ENCODE measurements at places on chromosomes 13 and 19.

GRCh38 chr13:94494026-94494425, 14.5 kb upstream of the DCT start:
- DNase-seq: no peak

- DNase-seq: no peak
Measured at GRCh38 chr19:29587059-29587458, 19.0 kb upstream of the POP4 start.

DNA sequence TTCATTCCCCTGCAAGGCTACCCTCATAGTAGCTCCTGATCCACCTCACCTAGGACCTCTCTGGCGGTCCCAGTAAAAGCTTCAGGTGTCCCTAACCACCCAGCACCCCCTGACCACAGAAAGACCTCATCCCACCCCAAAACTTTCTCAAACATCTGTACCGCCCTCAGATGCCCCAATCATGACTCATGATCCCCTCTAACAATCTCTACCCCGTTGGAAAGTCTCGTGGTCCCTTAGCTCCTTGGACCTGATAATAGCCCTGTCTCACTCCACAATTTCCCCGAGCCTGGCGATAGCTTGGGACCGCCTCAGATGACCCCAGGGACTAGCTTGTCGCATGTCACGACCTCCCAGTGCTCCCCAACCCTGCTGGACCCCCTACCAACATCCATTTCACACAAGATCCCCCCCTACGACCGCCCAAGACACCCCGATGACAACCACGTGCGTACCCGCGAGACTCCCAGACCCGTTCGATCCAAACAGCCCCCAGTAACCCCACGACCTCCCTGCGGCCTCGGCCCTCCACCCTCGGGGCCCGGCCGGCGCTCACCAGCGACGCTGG, 450 bp downstream of the NDUFA11 start:
- DNase-seq: no peak

GRCh38 chr19:39607561-39607960, 5.2 kb downstream of the LGALS13 start:
- DNase-seq: no peak

DNA sequence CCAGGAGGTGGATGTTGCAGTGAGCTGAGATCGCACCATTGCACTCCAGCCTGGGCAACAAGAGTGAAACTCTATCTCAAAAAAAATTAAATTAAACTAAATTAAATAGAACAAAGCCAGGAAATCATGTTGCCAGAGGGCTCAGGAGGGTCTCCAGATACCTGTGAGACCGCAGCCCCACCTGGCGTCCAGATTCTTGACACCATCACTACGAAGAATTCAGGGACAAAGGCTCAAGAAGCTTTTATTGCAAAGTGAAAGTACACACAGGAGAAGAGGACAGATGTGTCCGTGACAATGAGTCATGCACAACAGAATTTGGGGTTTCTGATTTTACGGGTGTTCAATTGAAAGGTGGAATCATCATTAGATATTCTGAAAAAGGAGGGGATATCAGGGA, 76.6 kb downstream of the STOML3 start:
- no peak for DNase-seq

DNA sequence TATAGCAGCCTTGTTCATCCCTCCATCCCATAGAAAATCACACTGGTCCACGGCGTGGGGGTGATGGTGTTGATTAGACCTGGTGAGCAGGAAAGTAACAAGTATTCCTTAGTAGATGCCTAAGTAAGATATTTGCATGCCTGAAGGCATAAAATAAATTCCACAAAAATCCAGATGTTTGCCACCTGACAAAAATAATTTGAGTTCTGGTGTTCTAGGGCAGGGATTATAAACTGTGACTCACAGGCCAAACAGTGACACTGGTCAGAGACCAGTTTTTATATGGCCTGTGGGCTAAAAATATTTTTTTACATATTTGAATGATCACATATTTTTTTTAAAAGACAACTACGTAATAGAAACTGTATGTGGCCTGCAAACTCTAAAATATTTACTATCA, 310.7 kb downstream of the RFC3 start:
- no peak for DNase-seq

- DNase-seq: no peak
Measured at GRCh38 chr19:29714953-29715700, at the start of gene C19orf12. Gene C19orf12, minus strand, starts transcription at chr19:29715261. Its CDS starts 6,848 bp downstream, at chr19:29708413.

DNA sequence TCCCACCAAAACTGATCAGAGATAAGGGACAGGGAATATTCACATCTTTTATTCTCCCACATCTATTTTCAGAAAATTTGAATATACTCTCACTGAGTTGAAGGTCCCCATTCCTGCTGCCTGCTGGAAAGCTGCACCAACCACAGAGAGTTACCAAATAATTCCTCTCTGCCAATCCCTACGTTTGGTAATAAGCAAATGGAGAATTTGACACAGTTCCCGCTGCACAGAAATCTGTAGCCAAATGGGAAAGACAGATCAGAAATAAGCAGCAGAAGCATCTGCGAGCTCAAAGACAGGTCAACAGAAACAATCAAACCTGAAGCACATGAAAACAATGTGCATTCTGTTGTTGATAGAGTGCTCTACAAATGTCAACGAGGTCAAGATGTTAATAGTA, 9.9 kb downstream of the ZNF112 start:
- no peak for DNase-seq

- DNase-seq: no peak
Measured at GRCh38 chr13:114263578-114263977, 17.8 kb upstream of the UPF3A start.

DNA sequence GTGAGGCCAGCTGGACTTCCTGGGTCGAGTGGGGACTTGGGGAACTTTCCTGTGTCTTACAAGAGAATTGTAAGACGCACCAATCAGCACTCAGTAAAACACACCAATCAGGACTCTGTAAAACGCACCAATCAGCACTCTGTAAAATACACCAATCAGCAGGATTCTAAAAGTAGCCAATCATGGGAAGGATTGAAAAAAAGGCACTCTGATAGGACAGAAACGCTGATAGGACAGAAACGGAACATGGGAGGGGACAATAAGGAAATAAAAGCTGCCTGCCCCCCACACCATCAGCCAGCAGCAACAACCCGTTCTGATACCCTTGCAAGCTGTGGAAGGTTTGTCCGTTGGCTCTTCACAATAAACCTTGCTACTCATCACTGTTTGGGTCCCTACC, 73.1 kb upstream of the SGCG start:
- no peak for DNase-seq

- DNase-seq: peak; percentile 44
Measured at GRCh38 chr13:75219479-75220237, 262.3 kb downstream of the TBC1D4 start.

DNA sequence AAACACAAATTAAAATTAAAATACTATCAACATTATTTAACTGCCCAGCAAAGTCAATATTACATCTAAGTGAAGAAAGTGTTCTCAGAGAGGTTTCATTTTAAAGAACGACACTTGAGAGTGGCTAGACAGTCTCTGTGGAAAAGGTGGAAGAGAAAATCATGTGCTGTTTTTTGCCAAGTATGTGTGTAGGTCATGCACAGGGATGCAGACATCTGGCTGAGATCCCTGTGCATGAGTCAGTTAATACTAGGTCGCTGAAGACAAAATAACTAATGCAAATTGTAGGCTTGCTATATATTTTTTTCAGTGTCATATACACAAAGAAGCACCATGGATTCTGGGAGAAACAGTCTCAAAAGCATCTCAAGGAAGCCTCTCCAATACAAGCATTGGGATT, 44.3 kb upstream of the ENOX1 start:
- DNase-seq: no peak

GRCh38 chr19:4103080-4103433, 20.9 kb downstream of the MAP2K2 start:
- no peak for DNase-seq

GRCh38 chr19:45917421-45918091, 3.0 kb upstream of the NANOS2 start:
- DNase-seq: peak; percentile 94

DNA sequence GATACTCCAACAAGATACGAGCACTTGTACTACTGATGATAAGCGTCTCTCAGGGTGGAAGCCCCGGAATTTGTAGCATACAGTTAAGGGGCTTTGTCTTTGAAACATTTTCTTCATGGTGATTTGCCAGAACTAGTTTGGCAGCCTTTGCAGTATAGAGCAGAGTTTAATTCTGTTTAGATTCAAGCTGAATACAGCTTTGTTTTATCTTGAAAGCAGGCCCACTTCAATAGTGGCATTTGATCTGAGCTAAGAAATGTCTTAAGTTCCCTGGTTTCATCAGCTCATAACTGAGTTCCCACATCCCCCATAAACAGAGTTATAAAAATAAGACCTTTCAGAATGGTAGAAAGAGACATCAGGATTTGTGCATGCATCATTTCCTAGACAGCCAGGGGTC, 125.9 kb downstream of the MIPEP start:
- DNase-seq: peak; percentile 87

DNA sequence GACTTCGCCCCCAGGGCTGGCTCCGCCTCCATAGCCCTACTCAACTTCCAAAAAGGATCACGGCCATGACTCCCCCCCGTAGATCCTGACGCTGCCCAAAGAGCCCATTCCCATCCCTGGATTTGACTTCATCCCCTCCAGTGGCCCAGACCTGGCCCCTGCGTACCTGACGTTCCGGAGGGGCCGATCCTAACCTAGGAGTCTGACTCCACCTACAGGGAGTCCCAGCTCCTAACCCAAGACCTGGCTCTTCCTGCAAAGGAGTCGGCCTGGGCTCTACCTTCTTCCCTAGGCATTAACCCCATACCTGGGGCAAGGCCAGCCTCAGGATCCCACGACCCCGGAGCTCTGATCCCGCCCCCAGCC, 10.8 kb downstream of the STAP2 start:
- no peak for DNase-seq

DNA sequence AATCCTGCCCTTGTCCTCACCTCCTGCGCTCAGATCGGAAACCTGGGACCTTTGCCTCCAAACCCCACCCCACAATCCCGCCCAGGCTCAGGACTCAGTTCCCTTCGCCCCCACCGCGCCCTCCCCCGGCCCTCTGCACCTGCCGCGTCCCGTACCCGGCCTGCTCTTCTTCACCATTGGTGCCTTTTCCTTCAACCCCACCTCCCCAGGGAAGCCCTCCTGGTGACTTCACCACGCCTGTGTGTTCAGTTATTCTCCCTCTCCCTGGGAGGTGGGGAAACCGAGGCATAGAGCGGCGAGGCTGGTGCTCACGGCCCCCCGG, 19.3 kb upstream of the TCF3 start:
- DNase-seq: no peak

DNA sequence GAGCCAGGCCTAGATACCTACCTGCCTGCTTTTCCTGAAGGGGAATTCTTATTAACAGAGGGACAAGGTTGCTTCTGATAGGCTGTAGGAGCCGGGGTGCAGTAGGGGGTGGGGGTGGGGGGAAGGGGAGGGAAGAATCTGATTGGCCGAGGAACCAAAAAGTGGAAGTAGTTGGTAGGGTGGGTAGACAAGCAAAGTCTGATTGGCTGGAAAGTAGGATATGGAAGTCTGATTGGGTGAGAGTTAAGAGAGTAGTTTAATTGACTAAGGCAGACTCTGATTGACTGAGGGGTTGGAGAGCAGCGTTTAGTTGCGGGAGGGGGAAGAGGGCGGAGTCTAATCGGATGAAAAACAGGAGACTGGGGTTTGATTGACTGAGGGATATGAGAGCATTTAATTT, 9.4 kb upstream of the CYP4F22 start:
- no peak for DNase-seq

GRCh38 chr13:106595625-106596024, 27.7 kb upstream of the ARGLU1 start:
- no peak for DNase-seq

GRCh38 chr19:14182476-14182875, 23.5 kb downstream of the ADGRL1 start:
- DNase-seq: no peak

- no peak for DNase-seq
Measured at GRCh38 chr13:101231751-101232428, 184.4 kb downstream of the NALCN start.

DNA sequence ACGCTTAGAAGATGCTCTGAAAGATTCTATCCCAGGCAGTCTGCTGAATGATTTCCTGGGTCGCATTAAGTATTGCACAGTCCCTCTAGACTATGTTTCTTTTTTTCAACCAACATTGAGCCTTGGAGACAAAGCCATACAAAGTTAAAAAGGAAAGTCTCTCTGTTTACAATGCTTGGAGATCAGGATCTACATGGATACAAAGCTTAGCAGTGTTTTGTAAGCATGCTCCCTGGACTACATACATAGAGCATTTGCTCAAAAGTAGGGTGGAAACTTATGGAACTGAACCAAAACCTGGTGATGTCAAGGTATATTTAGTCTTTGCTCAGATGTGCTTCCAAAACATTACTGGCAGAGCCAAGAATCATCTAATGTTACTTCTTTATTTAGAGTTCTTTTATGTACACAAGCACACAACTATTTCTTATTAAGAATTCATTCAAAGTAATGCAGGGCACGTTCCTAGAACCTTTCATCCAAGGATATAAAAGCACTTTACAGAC, 241.2 kb downstream of the ABCC4 start:
- DNase-seq: no peak

- no peak for DNase-seq
Measured at GRCh38 chr13:113539822-113540221, 44.7 kb upstream of the TFDP1 start.

DNA sequence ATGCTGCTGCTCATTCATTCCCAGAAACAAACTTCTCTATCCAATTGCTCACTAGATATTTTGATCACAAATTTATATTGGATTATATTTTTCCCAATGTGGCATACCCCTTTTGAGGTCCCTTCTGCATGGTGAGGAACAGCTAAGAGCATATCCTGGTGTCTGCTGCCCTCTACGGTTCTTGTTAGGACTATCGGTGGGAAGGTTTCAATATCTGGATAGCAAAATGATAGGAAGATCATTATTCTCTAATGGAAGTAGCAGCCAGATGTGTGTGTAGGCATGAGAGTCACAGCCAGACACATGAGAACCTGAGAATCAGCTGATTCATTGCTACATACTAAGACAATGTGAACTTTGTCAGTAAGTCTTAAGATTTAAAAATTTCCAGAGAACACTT, 1422.4 kb upstream of the MIR17HG start:
- no peak for DNase-seq

DNA sequence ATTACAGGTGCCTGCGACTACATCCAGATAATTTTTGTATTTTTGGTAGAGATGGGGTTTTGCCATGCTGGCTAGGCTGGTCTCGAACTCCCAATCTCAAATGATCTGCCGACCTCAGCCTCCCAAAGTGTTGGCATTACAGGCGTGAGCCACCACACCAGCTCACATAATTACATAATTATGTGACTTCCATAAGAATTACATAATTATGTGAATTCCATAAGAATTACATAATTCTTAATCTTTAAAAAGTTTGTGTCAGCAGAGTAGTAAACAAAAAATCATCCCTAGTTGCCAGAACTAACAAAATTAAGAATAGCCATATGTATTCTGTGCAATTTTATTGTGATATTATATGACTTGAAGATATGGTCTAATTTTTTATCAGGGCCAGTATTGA, 25.6 kb downstream of the IFT88 start:
- DNase-seq: no peak

GRCh38 chr13:42696191-42696590, 85.2 kb upstream of the FAM216B start:
- DNase-seq: no peak

GRCh38 chr13:87207280-87208003, 463.7 kb upstream of the SLITRK5 start:
- DNase-seq: no peak

- DNase-seq: no peak
Measured at GRCh38 chr13:112750570-112750969, 60.7 kb downstream of the ATP11A start.
